Prostate gland (tissue), 2 donors: ENCODE measurements at places on chromosomes 2 and 18.
A peak's percentile ranks its signal among the peaks of the same experiment; 100 is the strongest.

- no peak for DNase-seq
Observed at GRCh38 chr18:76977684-76978232, 154.8 kb downstream of the MBP start.

GRCh38 chr2:25651782-25652455 is 21.5 kb downstream of the DTNB start:
- DNase-seq: no peak

DNA sequence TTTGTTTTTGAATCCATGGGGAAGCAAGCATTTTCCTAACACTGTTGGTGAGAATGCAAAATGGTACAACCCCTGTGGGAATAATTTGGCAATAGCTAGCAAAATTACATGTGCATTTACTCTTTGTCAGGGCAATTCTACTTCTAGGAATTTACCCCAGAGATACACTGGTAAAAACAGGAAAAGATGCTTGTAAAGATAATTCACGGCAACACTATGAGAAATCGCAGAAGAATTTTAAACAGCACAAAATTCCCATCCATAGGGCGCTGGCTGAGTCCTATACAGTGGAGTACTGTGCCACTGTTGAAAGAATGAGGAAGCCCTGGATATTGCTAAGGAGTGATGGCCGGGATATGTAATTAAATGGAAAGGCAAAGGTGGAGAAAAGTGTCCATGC is 75.8 kb downstream of the DGKD start:
- no peak for DNase-seq

- no peak for DNase-seq
Observed at GRCh38 chr18:50986360-50987087, 18.7 kb downstream of the ELAC1 start.

- DNase-seq: no peak
Observed at GRCh38 chr2:193783681-193784080, 1588.9 kb upstream of the TMEFF2 start.

- no peak for DNase-seq
Observed at GRCh38 chr2:176554101-176555048, 285.1 kb downstream of the MTX2 start.

GRCh38 chr2:189022053-189022481 is 47.9 kb downstream of the COL3A1 start:
- DNase-seq: no peak

GRCh38 chr2:222318026-222318711 is 19.4 kb upstream of the PAX3 start:
- DNase-seq: peak; percentile 41

- DNase-seq: no peak
Observed at GRCh38 chr2:163751696-163752095, 15.9 kb upstream of the FIGN start.

GRCh38 chr2:27765621-27766286 is 5.8 kb upstream of the MRPL33 start:
- DNase-seq: peak; percentile 18

GRCh38 chr18:37383846-37384595 is 181.6 kb downstream of the CELF4 start:
- DNase-seq: no peak

GRCh38 chr2:42799881-42800280 is 7.5 kb upstream of the HAAO start:
- no peak for DNase-seq

DNA sequence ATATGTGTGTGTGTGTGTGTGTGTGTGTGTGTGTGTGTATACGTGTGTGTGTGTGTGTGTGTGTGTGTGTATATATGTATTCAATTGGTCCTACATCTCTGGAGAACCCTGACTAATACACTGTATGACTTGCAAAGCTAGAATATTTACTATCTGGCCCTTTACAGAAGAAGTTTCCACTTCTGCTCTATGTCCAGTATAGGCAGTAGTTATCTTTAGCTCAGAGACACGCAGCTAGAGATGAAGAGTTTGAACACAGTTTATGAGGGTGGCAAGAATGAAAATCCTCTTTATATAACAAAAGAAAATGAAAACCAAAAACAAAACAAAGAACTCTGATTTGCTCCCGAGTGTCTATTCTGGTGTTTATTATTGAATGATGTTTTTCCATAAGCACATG is 201.2 kb downstream of the ASB1 start:
- no peak for DNase-seq

GRCh38 chr2:50957896-50958295 is 74.0 kb downstream of the NRXN1 start:
- DNase-seq: no peak

GRCh38 chr18:58209326-58209725 is 165.3 kb downstream of the NEDD4L start:
- DNase-seq: no peak

- DNase-seq: no peak
Observed at GRCh38 chr18:2218101-2218500, 353.2 kb downstream of the METTL4 start.

GRCh38 chr2:221518201-221518934 is 53.7 kb downstream of the EPHA4 start:
- no peak for DNase-seq

GRCh38 chr18:47932190-47932589 is 1.7 kb upstream of the SMAD2 start:
- no peak for DNase-seq

DNA sequence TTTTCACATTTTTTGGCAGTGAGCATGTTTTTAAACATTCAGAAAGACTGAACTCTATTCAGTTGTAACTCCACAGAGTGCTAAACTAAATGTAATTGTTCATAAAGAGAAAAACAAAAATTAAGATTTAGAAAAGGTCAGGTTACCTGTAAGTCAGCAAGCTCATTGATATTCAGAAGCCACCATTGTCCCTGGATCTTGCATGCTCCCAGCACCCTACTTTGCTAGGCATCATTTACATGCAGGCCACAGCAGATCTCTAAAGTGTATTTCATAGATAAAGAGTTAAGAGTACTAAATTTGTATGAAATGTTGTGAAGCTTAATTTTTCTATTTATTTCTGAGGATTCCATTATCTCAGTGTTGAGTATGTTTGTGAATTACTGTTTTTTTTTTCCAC is 64.8 kb upstream of the CDH19 start:
- no peak for DNase-seq

- DNase-seq: no peak
Observed at GRCh38 chr2:169732583-169733358, 861 bp upstream of the KLHL23 start.

DNA sequence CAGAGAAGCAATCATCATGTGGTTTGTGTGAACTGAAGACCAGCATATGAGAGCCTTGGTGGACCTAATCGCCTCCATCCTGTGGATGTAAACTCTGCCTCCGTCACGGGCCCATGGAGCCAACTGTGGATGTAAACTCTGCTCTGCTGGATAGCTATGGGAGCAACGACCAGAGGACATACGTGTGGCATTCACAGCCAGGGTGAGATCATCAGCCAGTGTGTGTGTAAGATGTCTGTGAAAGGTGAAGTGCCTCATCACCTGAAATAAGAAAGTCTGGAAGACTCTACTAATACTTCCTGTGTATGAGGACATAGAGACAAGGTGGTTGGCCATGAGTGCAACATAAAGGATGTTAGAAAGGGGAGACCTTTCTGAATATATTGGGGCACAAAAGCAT is 63.5 kb downstream of the CYB5A start:
- no peak for DNase-seq

DNA sequence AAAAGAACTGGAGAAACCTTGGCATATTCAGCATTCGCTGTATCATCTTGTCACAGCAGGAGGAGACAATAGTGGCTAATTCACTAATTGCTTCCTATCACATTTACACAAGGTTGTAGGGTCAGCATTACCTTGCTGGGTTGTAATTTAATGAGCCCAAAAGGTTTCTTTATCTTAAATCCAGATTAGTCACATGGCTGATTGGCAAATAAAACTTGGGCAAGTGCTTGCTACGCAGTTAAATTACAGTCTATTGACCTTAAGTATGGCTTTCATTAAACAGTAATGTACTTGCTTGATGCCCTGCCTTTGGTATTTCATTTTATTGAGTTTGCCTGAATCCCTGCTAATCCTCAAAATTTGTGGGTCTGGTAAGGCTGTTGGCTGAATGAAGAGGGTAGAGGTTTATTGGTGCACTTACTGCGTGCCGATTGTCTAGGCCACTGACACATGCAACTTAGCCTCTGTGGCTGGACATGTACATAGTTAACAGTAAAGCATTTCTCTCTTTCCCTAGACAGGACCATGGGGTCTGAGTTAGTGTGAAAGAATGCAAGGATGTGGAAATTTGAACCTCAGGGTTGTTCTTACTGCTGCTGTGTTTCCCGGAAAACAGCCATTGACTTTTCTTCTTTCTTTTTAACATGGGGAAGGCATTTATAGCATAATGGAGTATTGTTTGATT is 34.3 kb downstream of the FMNL2 start:
- no peak for DNase-seq

DNA sequence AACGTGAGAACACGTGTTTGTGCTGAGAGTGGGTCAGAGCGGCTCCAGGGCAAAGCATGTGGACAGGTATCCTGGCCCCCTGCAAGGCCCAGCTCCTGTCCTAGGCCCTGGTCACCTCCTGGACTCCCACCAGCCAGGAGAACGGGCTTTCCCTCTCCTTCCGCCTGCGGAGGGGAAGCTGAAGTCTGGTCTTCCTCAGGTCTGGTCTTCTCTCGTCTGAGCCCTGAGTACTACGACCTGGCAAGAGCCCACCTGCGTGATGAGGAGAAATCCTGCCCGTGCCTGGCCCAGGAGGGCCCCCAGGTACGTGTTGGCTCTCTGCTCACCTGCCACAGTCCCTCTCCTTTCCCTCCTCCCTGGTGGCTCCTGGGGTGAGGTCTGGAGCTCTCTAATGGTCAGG is 963 bp downstream of the GNLY start:
- no peak for DNase-seq

DNA sequence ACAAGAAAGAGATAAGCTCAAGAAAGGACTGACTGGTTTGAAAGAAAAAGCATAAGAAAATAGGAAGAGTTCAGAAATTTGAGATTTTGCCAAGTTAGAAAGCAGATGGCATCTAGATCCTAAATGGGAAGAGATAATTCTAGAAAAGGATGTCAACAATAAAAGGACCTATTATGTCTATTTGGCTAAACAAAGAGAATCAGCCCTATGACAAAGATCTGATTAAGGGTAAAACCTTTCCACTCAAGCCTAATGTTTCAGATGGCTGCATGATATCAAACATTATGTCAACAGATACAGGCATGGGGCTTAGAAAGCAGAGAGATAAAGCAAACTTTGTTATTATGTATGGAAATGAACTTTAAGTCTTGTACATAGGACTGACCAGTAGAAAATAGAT is 465.0 kb upstream of the TRIB2 start:
- DNase-seq: no peak
